RKO (cell line): ENCODE measurements at places on chromosomes 1 and 21.

- no peak for DNase-seq
These were observed 3.4 kb downstream of the PRPF38B start for GRCh38 chr1:108695535-108695934.

GRCh38 chr1:55206210-55206609, 9.0 kb downstream of the USP24 start:
- DNase-seq, result no peak

GRCh38 chr1:206706298-206706791, 21.6 kb downstream of the MAPKAPK2 start:
- DNase-seq, result no peak

DNA sequence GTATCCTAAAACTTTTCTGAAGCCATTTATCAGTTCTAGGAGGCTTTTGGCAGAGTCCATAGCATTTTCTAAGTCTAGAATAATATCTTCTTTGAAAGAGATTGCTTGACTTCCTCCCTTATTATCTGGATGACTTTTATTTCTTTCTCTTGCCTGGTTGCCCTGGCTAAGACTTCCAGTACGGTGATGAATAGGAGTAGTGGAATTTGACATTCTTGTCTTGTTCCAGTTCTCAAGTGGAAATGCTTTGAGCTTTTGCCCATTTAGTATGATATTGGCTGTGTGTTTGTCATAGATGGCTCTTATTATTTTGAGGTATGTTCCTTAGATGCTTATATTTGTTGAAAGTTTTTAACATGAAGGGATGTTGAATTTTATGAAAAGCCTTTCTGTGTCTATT, 1647.9 kb downstream of the PLA2G4A start:
- DNase-seq, result no peak

GRCh38 chr1:31504001-31504400, 72.3 kb upstream of the TINAGL1 start:
- DNase-seq, result no peak

GRCh38 chr1:197195100-197195499, 48.6 kb upstream of the ASPM start:
- DNase-seq, result no peak

DNA sequence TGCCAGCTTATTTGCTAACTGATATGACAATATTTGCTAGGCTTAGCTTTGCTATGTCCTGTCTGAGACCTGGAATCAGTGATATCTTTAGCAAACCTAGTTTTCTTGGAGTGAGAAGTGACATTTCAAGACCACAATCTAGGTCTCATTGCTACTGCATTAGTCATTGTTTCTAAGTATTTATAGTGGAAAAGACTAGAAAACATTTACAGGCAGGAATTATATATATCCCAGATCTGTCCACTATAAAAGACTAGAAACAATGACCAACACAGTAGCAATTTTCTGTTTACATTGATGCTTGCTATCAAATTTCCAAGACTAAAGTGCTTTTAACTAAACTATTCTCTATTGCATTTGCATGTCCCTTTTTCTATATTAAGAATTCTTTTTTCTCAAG, 5.0 kb upstream of the RGS18 start:
- peak; percentile 11 for DNase-seq

DNA sequence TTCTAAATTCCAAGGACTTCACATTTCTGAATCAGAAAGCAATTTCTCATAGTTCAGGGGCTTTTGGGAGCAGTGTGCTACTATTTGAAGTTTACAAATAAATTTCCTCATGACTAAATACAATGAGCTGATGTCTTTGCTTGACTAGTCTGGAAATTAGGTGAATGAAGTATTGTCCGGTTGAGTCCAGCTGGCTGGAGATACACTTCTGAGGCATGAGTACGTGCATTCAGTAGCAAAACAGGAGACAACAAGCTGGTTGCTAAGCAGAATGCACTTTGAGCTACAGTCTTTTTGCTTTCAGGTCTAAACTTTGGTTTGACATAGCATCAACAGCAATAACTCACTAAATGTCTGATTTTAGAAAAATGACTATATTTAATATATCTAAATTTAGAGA, 27.1 kb downstream of the ZNHIT6 start:
- peak; percentile 48 for DNase-seq

DNA sequence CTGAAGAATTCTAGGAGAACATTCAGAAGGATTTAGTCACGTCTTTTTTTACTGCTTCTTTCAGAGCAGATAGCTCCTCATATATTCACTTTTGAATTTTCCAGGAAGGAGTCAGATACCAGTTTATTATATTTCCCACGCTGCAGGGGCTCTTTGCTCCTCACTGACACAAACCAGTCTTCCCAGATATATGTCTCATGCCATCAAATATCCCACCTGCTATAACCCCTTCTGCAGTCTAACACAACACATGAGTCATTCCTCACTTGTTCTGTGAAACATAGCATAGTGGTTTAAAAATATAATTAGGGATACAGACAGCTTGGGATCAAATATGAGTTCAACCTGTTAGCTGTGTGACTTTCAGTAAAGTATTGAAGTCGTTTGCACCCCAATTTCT, 251.7 kb upstream of the DPYD start:
- DNase-seq, result no peak

GRCh38 chr1:100626397-100626796, 88.5 kb downstream of the GPR88 start:
- no peak for DNase-seq

DNA sequence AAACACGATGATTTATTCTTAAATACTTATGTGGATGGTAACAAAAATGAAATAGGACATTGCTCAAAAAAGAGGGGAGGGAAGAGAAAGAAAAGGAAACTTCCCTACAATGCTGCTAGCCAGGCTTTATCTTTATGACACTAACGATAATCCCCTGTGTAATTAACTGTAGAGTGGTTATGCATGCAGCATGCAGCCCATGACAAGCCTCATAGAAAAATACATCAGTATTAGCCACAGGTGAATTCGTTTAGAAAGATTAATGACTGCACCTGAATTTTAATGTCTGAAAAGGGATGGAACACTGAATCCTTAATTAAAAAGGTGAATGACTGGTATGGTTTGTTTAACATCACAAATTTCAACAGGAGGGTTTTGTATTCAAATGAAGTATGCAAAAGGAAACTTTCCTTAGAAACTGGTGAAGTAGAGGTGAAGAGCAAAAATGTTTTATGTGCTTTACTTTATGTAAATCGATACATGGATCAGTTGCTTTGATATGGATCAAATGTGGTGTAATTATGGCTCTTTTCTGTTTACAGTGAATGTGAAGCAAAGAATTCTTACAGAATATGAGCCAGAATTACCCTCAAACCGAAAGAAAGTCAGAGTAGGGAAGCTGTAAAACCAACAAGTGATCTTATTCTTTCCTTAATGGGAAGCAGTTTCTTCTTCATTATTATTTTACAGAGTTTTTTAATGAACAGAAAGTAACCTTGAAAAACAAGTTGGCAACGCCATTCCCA, 569.6 kb upstream of the ADGRL2 start:
- no peak for DNase-seq

GRCh38 chr1:66932291-66932690, 7.5 kb downstream of the MIER1 start:
- DNase-seq, result no peak

GRCh38 chr1:216450227-216450626, 27.0 kb upstream of the USH2A start:
- DNase-seq, result no peak

DNA sequence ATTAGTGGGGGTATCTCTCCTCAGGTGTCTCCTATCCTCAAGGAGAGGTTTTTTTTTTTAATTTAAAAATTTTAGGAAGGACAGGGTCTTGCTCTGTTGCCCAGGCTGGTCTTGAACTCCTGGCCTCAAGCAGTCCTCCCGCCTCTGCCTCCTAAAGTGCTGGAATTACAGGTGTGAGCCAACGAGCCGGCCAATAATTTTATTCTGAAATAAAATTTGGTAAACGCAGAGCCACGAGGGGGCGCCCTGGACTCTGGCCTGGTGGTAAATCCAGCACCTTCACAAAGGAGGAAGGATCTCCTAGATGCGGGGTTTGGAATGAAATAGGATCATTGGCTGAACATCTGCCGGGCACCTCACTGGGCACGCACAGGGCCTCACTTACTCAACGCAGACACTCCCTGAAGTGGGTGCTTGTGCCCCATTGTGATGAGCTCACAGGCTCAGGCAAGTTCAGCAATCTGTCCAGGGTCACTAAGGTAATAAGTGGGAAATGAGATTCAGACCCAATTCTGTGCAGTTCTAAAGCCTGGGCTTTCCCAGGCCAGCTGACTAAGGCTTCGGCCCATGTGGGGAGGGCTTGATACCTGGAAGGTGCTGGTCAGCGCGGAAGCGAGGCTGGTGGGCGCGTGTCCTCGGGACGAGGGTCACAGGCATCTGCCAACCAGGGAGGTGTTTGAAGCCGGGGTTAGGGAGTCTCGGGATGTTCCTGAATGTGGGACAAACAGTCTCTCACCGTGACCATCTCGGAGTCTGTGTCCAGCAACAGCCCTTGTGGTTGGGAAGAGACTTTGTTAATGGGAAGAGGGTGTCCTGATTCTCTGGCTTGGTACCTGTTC, 32.7 kb upstream of the ETV3 start:
- peak; percentile 45 for DNase-seq

DNA sequence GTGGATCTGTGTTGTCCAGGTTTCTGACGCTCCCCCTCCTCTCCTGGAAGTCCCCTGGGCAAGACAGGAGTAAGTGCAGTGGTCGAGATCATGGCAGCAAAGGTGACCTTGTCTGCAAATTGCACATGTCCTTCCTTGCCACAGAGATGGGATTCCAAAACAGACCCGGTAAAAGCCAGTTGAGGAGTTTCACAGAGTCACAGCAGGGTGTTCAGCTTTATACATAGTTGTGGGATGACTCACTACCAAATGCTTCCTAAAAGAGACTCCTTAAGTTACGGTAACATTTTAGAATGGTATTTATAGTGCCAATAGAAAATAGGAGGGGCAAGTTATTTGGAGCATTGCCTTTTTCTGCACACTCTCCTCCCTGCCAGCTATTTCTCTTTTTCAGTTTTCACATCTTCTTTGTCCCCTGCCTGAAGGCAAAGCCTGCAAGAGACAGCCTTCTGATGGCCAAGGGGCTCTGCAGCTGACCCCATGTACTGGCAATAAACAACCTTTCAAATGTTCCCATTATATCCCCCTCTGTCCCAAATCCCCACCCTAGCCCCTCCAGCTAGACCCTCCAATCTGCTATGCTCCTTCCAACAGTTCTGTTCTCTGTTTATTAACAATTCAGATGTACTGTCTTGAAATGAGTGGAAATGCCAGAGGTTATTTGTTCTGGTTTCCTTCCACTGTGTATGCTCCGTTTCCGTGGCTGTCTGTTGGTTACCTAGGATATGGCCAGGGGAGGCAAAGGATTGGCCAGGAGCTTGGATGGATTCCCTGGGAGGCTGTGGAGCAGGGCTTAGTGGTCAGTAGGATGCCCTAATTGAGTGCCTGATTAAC, 115.0 kb downstream of the TGFB2 start:
- peak; percentile 77 for DNase-seq

GRCh38 chr1:224707843-224708725, 92.0 kb downstream of the CNIH3 start:
- DNase-seq, result peak; percentile 59

DNA sequence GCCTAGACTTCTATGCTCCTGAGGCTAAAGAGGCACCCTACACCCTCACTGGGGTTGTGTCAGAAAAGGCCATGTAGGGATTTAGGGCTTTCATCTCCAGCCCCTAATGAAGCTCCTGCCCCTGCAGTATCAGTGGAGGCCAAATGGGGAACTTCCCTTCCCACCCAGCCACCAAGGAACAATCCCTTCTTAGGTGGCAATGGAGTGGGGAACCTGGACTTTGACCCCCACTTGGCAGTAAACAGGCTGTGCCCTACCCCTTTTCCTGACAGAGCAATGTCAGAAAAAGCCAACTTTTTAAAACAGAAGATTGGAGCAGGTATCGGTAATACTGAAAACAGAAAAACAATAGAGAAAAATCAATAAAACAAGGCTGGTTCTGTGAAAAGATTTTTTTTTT, 35.5 kb upstream of the SLC19A2 start:
- DNase-seq, result no peak

DNA sequence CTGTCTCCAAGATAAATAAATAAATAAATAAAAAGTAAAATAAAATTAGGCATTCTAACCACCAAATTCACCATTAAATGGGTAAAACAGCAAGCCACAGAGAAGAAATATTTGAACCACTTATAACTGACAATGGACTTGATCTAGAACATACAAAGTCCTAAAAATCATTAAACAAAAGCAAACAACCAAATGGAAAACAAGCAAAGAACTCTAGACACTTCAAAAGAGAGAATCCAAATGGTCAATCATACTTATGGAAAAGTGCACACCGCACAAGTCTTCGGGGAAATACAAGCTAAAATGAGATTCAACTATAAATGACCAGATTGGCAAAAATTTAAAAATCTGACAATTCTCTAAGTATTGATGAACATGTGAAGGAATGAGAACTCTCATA, 73.5 kb upstream of the ANGPTL3 start:
- no peak for DNase-seq

DNA sequence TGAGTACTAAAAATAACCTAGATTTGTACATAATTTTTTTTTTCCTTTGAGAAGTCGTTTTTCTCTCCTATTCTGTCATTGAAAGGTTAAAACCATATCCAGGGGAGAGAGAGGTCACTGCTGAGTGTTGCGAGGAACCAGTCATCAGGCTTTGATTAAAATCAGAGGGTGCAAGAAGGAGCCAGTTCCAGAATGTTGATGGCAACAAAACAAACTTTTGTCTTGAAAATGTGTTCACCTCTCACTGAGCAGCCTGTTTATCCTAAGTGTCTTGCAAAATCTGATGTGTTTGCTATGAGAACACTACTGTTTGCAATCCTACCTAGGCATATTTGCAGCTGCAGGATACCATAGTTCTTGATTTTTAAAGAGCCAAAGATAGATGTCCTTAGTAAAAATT, 25.9 kb downstream of the PTGFR start:
- no peak for DNase-seq

GRCh38 chr1:56506951-56507491, 72.3 kb downstream of the PLPP3 start:
- no peak for DNase-seq

DNA sequence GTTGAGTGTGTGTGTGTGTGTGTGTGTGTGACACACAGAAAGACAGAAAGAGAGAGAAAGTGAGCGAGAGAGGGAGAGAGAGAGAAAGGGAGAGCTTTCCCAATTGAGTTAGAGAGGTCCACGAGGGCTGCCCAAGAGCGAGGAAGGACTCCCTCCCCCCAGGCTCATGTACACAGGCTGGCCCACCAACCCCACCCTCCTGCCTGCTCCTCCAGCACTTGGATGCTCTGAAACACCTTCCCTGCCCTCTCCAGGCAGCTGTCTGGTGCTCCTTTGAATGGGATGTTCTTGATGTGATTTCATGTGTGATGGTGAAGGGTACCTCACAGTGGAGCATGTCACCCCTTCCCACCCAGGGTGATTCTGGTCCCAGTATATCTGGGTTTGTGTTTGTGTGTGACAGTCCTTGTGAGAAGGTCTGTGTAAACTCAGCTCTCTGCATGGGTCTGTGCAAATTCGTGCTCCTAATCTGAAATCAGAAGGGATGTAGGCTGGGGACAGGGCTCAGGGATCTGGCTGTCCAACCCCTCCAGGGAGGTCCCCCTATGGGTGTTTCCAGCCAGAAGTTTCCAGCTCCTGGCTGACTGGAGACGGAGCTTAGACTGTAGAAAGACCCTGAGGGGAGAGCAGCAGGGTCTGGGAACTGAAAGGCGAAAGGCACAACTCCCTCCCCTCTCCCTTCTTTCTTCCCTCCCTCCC, 6.8 kb upstream of the PEAR1 start:
- DNase-seq, result no peak
